ENCODE measurements at places on chromosomes 16 and 17.

- DNase-seq = no peak
Observed at GRCh38 chr16:893360-893759, 77.4 kb downstream of the LMF1 start.

DNA sequence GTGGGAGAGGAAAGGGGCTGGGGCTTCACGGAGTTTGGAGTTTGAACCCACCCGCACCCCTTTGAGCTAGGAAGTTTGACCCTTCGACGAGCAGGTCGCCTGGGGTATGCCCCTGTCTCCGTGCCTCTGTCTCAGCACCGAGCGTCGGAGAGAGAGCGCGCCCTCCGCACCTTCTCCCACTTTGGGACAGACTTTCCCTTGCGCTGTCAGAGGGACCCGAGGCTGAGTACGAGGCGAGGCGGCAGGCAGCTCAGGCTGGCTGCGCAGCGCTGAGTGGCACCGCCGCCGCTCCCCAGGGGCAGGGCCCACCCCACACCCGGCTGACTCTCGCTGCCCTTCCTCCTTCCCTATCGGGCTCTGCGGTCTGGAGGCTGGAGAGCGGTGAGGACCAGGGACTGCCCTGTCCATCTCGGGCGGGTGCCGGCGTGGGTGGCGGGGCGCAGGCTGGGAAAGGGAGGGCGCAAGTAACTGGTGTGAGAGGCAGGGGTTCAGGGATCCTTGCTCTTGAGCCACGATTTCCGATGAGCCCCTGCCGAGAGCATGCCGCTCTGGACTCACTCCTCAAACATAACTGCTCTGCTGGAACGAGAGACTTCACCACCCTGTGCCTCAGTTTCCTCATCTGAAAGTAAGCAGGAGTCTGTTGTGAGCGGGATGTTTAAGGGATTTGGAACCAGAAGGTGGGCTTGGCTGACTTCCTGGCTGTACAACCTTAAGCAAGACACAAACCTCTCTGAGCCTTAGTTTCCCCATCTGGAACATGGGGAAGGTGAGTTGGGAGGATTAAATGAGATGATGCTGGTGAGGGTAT is 981 bp downstream of the BEAN1 start:
- no peak for DNase-seq

- no peak for DNase-seq
Observed at GRCh38 chr17:354651-355556, 2.3 kb upstream of the RPH3AL start.

- no peak for DNase-seq
Observed at GRCh38 chr16:11801481-11802021, 4.5 kb upstream of the ZC3H7A start.

DNA sequence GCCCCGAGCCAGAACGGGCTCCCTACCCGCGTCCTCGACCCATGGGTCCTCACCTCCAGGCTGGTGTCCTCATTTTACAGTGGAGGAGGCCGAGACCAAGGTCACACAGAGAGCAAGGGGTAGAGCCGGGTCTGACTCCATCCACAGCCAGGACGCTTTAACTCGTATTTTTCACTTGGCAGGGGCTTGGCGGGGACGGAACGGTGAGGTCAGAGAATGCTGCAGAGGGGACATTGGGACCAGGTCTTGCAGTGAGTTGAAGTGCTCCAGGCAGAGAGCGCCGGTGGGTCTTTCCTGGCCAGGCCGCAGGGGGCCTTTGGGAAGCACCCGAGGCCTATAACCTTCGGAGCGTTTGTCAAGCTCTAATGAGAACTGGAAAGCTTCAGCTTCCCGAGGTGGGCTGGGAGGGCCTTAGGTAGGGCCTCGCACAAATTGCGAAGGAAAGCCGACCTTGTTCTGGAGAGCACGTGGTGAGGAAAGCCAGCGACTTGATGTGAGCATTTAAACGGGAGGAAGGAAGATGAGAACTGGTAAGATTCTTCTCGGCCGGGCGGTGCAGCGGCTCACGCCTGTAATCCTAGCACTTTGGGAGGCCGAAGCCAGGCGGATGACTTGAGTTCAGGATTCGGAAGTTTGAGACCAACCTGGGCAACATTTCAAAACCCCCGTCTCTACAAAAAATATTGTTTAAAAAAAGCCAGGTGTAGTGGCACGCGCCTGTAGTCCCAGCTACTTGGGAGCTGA is 908 bp upstream of the CLUH start:
- no peak for DNase-seq

- DNase-seq = no peak
Observed at GRCh38 chr16:68768175-68768574, 31.1 kb downstream of the CDH1 start.

DNA sequence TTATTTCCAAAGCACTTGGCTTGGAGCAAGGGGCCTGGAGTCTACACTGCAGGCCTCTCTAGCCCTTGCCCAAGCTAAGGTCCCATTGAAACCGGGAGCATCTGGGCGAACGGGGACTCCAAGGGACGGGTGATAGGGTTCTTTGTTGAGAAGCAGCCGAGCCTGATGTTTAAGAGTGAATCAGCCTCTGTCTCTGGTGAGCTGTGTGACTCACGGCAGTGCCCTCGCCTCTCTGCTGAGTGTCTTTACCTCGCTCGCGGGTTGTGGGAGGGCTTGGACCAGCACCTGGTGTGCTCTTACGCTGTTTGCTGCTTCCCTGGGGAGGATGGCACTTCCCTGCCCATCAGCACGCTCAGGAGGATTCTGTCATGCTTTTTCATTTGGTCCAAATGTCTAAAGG is 1.3 kb downstream of the HGS start:
- DNase-seq = peak; percentile 29

GRCh38 chr16:445566-445965 is 20.1 kb downstream of the RAB11FIP3 start:
- DNase-seq = no peak

DNA sequence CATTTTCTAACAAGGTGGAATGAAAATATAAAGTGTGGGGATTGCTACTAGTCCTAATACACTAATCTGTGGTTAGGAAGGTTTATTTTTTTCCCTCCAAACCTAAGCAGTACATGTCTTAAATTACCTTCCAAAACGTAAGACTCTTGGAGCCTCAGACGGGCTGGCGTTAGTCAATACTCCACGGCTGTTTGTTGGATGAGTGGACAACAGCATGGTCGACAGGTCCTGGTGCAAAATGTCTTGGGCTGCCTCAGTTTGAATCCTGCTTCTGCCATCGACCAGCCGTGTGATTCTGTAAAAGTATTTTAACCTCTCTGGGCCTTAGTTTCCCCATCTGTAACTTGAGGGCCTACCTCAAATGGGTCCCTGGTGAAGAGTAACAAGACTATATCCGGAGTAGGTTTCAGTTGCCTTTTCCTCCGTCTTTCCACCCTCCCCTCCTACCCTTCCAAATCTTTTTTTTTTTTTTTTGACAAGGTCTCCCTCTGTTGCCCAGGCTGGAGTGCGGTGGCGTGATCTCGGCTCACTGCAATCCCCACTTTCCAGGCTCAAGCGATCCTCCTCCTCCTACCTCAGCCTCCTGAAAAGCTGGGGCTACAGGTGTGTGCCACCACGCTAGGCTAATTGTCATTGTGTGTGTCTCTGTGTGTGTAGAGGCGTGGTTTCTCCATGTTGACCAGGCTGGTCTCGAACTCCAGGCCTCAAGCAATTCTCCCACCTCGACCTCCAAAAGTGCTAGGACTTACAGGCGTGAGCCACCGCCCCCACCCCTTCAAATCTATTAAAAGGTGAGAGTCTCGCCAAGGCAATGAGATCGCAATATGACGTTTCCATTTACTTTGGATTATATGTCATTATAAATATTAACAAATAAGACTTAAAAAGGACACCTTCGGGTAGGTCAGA is 5.8 kb downstream of the SCGB1C2 start:
- DNase-seq = no peak

DNA sequence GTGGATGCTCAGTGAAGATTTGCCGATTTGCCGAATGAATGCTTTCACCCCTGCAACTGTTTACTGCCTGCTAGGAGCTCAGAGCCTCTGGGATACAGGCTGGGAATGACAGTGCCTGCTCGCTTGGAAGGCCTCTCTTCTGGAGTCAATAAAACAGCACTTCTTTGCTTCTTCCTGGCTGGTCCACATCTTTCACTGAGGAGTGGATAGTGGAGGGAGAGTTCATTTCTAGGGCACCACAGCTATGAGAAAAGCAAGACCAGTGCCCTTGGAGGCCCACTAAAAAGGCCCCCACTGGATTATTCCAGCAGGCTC is 3.1 kb upstream of the USP7 start:
- DNase-seq = no peak

GRCh38 chr17:55037828-55038227 is 69.3 kb downstream of the STXBP4 start:
- DNase-seq = no peak

- DNase-seq = no peak
Observed at GRCh38 chr17:75367312-75367711, 38.2 kb downstream of the GRB2 start.

GRCh38 chr16:27932542-27933135 is 130.9 kb downstream of the GSG1L start:
- no peak for DNase-seq

DNA sequence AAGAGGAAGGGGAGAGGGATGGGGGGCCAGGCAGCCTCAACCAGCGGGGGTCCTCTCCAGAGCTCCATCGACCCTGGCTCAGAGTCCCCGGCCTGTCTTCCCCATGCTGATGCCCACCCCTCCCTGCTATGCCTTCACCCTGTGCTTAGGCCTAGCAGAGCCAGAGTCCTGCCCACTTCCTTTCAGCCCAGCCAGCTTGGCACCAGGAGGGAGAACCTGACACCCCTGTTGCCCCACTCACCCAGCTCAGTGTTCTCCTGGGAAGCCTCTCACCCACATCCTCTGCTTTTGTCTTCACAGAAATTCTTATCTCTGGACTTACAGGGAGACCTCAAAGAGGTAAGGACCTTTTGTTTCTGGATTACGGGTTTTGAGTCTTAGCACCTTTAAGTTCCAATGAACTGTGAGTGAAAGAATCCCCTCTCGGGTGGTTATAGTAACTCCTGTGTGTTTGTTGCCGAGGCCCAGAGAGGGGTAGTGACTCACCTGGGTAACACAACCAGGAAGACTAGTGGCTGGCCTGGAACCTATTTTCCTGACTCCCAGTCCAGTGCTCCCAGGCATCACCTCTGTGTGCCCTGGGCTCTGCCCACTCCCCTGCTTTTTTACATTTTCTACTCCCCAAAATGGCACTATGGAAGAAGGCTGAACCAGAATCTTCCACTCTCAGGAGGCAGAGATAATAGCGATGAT is 53.3 kb downstream of the CES1 start:
- DNase-seq = no peak

GRCh38 chr17:58120195-58120822 is 27.9 kb upstream of the OR4D1 start:
- DNase-seq = peak; percentile 31

Data from fibroblast of gingiva (primary cell).